ENCODE measurements at places on chromosomes 3 and 15. TPM values are rescaled to one million over a fixed set of nuclear protein-coding genes. Genes with fewer than 3 reads are reported as not detected.

Gene SCN11A
- not detected for total RNA-seq

Gene ZNF35
- total RNA-seq = 11.3 TPM

Gene LINGO1
- total RNA-seq = 93.7 TPM

- peak; percentile 10 for DNase-seq
These were observed 252.8 kb downstream of the IGSF11 start for GRCh38 chr3:118781839-118782238.

- DNase-seq = no peak
These were observed 529.9 kb upstream of the ROBO1 start for GRCh38 chr3:80297720-80298119.

GRCh38 chr3:183123891-183124290 lies 24.6 kb upstream of the MCCC1 start:
- peak; percentile 19 for DNase-seq

DNA sequence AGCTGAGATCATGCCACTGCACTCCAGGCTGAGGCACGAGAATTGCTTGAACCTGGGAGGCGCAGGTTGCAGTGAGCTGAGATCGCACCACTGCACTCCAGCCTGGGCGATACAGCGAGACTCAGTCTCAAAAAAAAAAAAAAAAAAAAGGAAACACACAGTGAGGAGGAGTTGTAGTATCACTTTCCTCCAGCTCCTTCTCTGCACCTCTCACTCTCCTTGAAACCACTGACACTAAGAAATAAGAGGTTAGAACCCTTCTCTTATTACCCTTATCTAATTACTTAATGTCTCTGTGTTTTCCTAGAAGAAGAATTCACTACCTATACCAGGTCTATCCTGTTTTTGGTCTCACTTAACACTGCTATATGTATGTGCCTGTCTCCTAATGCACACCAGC lies 31.7 kb downstream of the RAB27A start:
- no peak for DNase-seq

DNA sequence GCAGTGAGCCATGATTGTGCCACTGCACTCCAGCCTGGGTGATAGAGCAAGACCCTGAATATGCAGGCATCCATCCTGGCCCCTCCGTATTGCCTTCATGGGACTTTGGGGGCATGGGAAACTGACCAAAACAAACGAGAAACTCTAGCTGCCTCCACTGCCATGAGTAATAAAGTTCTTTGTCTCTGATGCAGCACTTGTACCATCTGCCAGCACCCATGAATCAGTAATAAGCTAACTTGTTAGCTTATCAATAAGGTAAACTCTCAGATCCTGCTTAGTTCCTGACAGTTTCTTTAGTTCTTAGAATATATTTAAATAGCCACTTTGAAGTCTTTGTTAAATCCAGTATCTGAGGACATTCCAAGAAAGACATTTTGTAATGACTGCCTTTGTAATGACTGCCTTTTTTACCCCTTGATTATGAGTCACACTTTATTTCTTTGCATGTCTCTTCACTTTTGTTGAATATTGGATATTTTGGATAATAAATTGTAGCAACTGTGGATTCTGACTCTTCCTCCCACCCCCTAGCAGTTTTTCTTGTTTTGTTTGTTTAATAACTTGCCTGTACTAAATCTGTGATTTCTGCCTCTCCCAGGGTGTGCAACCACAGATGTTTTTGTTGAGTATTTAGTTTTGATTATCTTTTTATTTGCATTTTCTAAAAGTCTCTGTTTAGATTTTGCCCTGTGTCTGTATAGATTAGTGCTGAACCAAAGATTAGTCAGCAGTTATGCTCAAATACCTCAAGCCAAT lies 136.9 kb downstream of the HCN4 start:
- no peak for DNase-seq
